ENCODE measurements at places on chromosomes 6 and 20. TPM values are rescaled to one million over a fixed set of nuclear protein-coding genes. Genes with fewer than 3 reads are reported as not detected.

RPP21 gene
- 29.5 TPM for total RNA-seq

SLC17A3 gene
- total RNA-seq: not detected

BHLHE23 gene
- not detected for total RNA-seq

KCNK5 gene
- total RNA-seq: not detected

GPX5 gene
- total RNA-seq: not detected
